ENCODE measurements at places on chromosomes 2 and 18.

GRCh38 chr2:81328968-81329367 lies 1024.4 kb upstream of the LRRTM1 start:
- no peak for DNase-seq

- DNase-seq: no peak
Observed at GRCh38 chr2:205835923-205836322, 153.6 kb downstream of the NRP2 start.

DNA sequence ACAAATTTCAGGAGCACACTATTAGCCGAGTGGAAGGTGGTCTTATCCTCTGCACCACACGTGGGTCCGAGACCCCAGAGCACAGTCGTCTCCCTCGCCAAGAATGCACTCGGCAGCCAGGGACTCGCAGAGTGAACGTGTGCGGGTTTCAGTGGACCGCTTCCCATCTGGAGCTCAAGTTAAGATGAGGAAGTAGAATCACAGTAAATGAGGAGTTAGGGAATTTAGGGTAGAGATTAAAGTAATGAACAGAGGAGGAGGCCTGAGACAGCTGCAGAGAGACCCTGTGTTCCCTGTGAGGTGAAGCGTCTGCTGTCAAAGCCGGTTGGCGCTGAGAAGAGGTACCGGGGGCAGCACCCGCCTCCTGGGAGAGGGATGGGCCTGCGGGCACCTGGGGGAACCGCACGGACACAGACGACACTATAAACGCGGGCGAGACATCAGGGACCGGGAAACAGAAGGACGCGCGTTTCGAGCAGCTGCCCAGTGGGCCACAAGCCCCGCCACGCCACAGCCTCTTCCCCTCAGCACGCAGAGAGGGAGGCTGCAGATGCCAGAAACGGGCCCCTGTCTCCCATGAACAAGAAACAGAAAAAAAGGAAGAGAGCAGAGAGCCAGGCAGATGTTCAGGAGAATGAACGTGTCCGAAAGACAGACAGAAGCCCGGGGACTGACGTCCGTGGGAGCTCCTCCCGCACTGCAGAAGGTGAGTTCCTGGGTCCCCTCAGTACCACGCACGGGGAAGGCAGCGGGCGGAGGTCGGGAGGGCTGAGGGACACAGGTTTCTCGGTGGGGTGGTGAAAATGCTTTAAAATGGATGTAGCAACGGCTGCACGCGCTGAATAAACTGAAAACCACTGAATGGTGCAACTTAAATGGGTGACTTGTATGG lies 5.4 kb upstream of the KCNG2 start:
- no peak for DNase-seq

DNA sequence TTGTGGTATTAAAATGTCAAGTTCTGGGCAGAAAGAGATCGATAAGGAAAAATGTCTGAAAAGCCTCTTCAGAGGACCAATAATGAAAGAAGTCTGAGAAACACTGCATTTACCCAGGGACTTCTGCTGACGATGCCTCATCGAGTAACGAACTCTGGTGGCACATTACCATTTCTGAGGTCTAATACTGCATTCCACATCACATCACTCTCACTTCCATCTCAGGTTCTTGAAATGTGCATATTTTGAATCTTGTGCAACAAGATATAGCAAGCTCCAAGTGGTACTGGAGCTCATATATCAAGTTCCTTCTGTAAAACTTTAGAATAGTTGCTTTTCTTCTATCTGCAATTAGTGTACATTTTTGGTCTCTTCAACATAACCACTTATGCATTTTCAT lies 619.1 kb upstream of the DDX18 start:
- DNase-seq: no peak

- DNase-seq: no peak
Observed at GRCh38 chr2:85178154-85178553, 45.0 kb downstream of the TCF7L1 start.

DNA sequence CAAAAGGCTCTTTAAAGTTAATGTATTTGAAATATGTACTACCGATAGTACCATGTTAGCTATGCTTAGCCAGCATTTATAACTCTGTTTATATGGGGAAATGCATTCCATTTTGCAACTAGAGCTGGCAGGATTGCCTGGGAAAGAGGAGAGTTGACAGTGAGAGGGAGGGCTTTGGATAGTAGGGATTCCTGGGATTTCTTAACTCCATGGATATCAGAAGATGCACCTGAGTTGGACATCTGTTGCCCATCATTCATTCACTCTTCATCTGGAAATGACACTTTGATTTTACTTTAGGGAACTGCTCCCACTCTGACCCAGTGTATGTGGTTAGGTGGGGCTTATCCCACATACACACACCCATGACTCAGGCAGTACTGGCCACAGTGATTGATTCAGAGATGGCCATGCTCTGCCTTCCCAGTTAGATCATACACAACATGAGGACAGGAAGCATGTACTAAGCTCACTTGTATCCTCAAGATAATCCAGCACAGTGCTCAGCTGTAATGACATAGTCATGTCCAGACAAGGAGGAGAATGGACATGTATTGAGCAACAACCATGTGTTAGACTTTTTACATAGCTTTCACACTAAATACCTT lies 248.8 kb downstream of the MREG start:
- DNase-seq: no peak

DNA sequence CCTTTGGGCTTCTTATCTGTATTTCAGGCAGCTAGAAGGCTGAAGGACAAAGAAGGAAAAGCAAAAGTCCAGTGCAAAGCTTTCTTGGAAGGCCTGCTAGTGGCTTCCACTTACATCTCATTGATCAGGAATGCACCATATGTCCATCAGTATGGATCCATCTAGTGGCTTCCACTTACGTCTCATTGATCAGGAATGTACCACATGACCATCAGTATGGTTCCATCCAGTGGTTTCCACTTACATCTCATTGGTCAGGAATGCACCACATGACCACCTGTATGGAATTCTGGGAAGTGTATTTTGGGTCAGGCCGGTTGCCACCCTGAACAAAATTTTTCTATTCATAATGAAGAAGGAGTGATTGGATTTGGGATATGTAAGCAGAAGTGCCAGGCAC lies 70.6 kb downstream of the LYPD6 start:
- no peak for DNase-seq

DNA sequence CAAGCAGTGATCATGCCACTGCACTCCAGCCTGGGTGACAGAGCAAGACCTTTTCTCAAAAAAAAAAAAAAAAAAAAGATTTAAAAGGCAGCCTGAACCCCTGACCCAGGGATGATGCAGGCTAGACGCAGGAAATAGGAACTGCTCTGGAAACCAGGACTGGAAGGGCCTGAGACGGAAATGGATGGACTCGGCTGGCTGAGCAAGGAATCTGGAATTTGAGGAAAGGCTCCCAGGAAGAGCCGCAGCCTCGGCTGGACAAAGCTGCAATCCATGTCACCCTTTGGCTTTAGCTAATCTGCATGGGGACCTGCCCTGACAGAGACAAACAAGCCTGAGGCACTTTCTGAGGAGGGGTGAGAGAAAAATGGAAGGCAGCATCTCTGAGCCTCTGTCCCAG lies 55.0 kb upstream of the DAPL1 start:
- no peak for DNase-seq

DNA sequence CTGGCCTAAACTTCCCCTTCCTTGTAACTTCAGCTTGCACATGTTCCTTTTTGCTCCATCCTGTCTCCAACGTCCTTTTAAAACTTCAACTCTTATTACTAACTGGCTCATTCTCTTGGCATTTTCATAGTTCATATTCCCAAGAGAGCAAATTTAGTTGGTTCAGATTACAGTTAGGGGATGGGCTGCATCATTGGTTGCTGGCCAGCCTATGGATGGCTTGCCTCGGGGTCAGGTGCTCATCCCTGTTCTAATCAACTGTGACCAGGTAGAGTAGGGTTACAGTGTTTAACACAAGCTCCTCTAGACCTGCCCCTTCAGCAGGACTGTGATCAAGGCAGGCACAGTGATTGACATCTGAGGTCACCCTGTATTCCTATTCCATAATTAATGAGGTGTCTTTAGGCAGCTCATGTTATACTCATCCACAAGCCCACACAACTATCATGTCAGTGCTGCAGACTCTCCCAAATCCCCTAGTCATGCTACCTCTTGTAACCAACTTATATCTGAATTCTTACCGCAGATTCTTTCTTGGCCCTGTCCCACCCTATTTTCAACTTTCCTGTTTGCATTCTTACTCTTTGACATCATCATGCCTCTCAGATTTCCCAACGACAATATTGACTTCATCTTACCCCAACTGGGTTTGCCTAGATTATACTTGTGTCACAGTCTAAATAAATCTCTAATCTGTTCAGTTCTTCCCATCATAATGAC lies 293.3 kb downstream of the MTX2 start:
- DNase-seq: no peak

DNA sequence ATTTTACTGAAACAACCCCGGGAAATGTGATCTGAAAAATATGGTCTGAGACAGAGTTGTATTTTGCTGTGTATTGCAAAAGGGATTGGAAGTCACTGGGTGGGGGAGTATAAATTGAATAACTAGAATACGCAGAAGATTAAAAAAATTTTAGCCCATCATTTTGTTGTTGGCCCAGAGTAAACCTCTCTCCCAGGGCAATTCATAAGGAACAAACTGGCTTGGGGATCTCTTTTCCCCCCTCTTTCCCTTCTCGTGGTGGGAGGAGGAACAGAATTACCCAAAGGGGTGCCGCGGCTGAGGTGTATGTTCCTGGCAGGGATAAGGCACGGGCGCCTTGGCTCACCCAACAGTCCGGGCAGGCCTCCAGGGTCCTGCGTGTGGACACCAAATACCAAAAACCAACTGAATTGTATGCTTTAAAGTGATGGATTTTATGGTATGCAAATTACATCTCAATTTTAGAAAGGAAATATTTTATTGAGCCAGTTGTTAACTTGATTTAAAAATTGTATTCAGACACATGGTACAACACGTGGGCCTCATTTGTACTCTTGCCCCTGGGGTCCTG lies 121.2 kb upstream of the SPRED2 start:
- no peak for DNase-seq

GRCh38 chr18:74897971-74898657 lies 300.4 kb downstream of the ZNF407 start:
- DNase-seq: no peak

DNA sequence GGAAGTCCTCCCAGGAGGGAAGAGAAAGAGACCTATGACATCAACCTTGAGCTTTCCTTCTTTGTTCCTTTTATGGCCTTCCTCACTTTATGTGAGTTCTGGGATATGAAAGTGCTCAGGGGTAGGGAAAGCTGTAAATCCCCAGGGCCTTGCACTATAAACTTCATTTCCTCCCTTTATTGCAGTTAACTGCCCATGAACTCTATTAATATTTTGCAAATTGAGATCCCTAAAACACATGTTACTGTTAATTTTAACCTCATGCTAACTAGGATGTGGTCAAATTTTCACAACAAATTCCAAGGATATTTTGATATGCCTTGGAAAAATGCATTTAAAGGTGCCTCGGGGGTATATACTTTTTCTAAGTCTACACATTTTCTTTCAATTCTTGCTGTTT lies 359.9 kb downstream of the OSR1 start:
- no peak for DNase-seq

- DNase-seq: no peak
Observed at GRCh38 chr2:647691-648231, 29.4 kb downstream of the TMEM18 start.

GRCh38 chr2:124822516-124822915 lies 797.4 kb downstream of the CNTNAP5 start:
- no peak for DNase-seq

- DNase-seq: no peak
Observed at GRCh38 chr2:216905649-216906329, 45.9 kb upstream of the TNP1 start.

GRCh38 chr2:241569831-241570281 lies 11.3 kb downstream of the BOK start:
- DNase-seq: no peak

- DNase-seq: no peak
Observed at GRCh38 chr2:5164776-5165525, 527.2 kb upstream of the SOX11 start.

DNA sequence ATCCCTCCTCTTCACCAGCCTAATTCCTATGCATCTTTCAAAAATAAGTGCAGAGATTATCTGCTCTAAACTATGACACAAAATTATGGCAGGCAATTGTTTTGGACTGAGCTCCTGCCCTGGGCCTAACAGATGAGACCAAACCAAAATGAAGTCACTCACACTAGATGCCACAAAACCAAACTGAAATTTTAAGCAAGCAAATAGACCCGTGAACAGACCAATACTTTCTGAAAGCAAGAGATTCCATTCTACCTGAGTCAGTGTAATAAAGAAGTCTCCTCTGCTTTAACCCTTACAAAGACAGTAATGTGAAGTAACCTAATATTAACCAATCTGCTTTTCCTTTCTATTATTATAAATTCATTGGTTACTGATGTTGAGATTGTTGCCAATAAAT lies 84.3 kb downstream of the RIT2 start:
- no peak for DNase-seq

DNA sequence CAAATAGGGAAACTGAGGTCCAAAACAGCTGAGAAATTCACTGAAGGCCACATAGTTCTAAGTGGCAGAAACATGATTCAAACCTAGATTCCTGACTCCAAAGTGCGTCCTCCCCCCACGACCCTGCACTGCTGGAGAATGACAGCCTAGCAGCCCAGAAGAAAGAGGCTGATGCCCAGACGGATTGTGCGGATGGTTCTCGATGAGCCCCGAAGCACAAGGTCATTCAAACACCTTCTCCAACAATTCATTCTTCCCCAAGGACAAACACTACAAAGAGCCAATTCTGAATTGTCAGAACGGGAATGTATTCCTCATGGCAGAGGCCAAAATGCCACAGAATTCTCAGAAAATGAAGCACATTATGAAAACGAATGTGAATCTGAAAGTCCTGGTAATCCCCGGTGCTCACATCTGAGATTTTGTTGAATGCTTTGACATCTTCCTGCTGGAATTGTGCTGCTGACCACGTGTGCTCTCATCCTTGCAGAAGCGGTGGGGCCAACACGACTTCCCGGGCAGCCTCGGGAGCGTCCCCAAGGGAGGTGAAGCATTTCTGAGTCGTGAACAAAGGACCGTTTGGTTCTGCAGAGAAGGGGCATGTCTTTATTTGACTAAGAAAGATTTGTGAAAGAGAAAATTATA lies 337.0 kb downstream of the EIPR1 start:
- DNase-seq: no peak

- DNase-seq: no peak
Observed at GRCh38 chr2:225113371-225114015, 71.2 kb upstream of the DOCK10 start.

GRCh38 chr2:202822411-202822810 lies 49.2 kb downstream of the ICA1L start:
- no peak for DNase-seq

- DNase-seq: no peak
Observed at GRCh38 chr2:221073326-221074049, 498.6 kb downstream of the EPHA4 start.
